IPS DF 6.9 (cell line): ENCODE measurements at places on chromosomes 12 and 14.

DNA sequence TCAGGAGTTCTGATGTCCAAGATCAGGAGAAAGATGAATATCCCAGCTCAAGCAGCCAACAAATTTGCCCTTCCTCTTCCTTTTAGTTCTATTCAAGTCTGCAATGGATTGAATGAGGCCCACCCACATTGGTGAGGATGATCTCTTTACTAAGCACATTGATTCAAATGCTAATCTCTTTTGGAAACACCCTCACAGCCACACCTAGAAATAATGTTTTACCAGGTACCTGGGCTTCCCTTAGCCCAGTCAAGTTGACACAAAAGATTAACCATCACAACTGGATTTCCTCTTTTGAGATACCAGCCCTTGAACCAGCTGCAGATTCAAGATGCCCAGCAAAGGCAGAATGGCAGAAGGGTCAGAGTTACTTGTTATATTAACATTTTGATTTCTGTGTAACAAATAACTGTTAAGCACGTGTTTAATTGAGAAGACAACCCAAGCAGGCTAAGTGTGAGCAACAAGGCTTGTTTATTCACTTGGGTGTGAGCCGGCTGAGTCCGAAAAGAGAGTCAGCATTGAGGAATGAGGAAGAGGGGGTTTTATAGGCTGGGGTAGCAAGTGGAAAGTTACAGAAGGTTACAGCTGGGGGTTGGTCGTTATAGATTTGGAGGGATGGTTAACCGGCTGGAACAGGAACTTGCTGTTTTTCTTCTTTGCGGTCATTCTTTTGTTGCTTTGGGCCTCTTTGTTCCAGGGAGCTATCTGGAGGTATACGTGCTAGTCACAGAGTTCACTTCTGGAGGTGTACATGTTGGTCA is 180.3 kb downstream of the EMP1 start:
- no peak for DNase-seq

DNA sequence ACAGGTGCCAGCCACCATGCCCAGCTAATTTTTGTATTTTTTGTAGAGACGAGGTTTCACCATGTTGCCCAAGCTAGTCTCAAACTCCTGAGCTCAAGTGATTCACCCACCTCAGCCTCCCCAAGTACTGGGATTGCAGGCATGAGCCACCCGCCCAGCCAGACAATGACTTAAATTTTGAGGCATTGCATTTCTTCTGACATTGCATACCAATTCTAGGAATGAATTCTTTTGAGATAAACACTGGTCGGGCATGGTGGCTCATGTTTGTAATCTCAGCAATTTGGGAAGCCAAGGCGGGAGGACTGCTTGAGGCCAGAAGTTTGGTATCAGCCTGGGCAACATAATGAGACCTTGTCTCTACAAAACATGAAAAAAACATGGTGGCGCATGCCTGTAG is 2.5 kb upstream of the CELA1 start:
- DNase-seq = no peak

DNA sequence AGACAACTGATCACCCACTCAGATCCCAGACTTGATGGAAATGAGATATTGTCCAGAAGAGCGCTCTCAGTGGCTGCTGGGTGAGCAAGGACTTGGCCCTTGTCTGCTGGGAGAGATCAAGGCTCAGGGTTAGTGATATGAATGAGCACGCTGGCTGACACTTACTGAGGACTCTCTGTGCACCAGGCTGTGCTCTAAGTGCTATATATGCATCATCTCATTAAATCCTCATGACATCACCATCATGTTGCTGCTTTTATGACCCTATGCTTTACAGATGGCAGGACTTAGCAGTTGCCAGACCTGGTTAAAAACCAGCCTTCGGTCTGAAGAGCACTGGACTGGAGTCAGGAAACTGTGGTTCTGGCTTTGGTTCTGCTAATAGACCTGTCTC is 260.9 kb downstream of the VRK1 start:
- no peak for DNase-seq

DNA sequence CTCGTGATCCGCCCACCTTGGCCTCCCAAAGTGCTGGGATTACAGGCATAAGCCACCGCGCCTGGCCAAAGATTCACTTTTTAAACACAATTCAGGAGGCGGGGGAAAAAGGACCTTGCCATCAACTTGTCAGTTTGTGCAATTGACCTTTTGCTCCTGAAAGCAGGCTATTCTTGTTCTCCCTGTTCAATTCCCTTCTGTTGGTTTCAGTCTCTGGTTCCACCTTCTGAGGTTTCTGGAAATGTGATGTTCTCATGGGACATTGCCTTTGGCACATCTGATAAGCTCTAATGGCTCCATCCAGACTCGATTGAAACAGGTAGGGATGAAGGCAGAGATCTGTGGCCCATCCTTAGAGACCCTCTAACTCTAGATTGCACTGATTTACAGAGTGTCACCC is 17.9 kb upstream of the CCDC85C start:
- no peak for DNase-seq

GRCh38 chr12:47825173-47825639 is 5.5 kb upstream of the HDAC7 start:
- no peak for DNase-seq

DNA sequence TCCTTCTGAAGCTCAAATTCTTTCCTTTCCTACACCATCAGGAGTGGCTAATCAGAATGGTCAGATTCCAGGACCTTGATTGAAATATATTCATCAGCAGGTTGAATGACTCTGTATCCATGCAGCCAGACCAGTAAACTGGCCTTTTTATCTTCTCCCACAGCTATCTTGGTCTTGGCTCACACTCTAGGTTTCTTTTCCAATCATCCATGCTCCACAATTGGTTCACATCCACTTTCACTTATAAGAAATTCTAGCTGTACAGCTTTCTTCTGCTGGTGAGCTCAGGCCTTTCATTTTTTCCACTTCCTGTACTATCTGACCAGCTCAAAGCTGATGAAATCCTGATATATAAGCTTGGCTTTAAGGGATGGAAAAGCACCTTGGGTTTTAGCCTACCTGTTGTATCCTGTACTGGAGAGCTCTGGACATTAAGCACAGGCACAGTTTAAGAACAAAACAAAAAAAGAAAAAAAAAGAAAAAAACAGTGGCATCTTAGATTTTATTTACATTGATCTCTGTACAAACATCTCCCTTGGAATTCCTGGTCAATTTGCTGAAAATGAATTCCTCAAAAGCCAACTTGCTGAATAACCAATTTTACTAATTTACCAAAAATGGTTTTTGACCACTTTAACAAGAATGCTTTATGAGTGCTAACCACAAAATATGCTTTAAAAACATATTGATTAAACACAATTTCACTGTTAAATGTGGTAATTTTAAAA is 91.6 kb upstream of the PAWR start:
- DNase-seq = no peak

DNA sequence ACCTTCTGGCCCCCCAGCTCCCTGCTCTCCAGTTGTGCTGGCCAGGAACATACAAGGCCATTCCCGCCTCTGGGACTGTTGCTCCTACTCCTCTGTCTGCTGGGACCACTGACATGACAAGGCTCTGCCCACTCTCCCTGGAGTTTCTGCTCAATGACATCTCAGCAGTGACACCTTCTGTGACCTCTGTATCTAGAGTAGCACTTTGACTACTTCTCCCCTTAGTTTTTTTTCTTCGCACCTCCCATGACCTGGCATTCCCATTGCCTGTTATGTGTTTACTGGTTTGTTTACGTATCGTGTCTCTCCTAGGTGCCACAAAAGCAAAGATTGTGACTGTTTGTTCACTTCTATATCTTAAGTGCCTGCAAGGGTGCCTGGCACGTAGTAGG is 40.1 kb upstream of the TMEM263 start:
- no peak for DNase-seq

DNA sequence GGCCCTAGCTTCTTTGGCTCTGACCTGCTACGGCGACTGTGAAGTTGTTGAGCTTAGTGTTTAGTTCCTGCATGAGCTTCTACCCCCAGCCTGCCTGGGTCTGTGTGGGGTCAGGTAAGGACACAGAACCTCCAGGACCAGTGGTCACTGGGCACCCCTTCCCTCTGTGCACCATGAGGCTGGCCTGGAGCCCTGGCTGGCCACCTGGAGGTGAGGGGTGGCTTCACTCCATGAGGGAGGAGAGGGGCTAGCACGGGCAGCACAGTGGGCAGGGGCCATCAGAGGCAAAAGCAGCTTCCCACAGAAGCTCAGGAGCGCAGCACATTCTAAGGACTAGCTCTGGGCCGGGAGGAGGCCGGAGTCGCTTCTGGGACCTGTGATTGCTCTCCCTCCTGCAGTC is 36.7 kb downstream of the CCDC92 start:
- no peak for DNase-seq

DNA sequence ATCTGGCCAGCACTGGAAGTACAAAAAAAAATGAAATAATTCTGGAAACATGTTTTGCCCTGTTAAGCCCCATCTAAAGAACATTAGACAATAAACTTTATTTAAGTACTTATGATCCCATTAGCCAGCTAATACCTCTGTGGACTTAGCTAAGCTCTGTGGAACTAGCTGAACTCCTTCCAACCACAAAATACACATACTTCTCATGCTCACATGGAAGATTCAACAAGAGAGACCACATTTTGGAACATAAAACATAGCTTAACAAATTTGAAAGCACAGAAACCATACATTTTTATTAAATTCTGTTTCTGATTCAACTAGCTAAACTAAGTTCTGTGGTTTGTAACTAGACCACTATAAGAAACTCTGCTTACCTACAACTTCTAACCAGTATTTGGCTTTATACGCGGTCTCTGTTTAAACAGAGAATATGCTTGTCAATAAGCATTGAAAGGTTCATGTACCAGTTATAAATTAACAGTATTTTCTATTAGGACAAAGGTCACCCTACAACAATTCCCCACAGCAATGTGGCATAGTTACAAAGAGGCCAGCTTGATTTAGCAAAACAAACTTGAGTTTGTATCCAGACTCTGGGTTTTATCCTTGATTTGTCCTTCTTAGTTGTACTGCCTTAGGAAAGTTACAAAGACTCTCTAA is 300.1 kb downstream of the C12orf50 start:
- DNase-seq = no peak

- no peak for DNase-seq
Measured at GRCh38 chr14:92597906-92598905, 84.6 kb downstream of the RIN3 start.

DNA sequence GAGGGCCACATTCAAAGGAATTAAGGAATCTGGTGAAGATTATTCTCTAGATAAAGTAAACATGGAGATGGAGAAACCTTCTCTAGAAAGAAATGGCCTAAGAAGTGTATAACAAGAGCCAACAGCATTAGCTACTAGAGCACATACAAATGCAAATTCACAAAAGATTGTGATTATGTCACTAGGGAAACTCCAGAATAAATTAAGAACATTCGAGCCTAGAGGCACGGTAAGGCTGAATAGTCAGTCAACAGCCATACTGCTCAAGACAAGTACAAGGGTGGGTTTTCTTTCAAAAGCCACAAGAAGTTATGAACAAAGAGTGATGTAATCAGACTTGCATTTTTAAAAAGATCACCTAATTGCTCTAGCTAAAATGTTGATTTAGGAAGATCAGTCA is 25.4 kb downstream of the PPP4R3A start:
- no peak for DNase-seq

- no peak for DNase-seq
Measured at GRCh38 chr12:130743176-130743575, 27.1 kb upstream of the RIMBP2 start.

DNA sequence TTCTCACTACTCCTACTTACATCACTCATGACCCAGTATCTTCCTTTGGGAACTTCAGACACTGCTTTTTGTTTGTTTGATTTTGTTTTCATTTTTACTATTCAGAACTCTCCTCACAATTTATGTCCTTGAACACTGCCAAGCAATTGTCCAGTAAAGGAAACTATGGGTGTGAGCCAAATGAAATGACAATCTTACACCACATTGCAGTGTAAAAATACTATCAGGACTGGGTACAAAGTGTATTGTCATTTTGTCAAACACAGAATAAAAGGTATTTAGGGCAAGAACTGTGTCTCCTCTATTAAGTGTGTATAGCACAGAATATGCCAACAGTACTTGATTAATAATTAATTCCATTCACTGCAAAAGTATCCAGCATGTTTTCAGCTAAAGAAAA is 199.3 kb downstream of the ALG10B start:
- DNase-seq = no peak

DNA sequence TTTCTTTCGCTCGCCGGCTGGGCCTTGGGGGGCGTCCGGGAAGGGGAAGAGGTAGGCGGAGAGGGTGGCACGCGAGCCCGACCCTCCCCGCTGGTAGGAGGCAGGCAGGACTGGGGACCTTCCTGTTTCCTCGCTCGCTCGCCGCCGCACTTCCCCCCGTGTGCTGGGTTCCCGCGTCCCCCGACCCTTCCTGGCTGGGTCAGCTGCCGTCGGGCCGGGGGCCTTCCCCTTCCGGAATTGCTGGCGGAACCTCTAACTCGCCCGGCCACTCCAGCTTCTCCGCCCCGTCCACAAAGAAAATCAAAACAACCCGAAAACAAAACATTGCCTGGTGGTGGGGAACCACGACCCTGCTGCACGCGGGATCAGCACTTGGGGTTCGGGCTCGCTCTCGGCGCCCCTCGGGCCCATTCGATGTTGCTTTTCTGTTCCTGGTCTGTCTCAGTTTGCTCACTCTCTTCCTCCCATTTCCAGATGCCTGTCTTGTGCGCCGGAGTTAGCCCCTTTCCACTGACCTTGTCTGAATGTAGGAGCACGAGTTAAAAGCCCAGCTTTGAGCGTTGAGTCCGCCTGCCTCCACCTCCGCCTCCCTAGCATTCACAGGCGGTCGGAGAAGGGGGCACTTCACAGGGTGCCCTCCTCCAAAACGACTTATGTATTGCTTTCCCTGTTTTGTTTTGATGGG is 581 bp downstream of the PAPOLA start:
- no peak for DNase-seq

DNA sequence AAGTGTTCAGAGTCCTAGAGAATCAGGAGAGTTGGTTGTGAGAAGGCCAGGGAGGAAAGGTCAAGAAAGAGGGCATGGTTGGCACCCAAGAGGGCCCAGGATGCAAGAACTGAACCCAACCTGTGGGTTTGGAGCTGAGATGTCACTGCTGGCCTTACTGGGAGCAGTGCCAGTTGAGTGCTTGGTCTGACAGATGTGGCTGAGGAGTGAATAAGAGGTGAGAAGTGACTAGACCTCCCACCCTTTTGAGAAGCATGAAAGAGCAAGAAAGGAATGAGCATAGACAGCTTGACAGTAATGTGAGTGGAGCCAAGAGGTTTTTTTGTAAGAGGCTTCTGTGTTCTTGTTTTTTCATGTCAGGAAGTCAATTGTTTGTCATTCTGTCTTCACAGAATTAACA is 95.3 kb downstream of the FGD4 start:
- DNase-seq = no peak

DNA sequence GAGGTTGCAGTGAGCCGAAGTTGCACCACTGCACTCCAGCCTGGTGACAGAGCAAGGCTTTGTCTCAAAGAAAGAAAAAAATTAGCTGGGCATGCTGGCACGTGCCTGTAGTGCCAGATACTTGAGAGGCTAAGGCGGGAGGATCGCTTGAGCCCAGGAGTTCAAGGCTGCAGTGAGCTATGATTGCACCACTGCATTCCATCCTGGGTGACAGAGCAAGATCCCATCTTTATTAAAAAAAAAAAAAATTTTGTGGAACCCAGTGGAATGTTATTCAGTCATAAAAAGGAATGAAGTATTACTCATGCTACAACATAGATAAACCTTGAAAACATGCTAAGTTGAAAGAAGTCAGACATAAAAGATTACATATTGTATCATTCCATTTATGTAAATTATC is 8.3 kb upstream of the ERBB3 start:
- no peak for DNase-seq

- no peak for DNase-seq
Measured at GRCh38 chr14:27739657-27740156, 1026.9 kb upstream of the FOXG1 start.

GRCh38 chr12:38746744-38747143 is 158.6 kb downstream of the CPNE8 start:
- DNase-seq = no peak

- DNase-seq = no peak
Measured at GRCh38 chr12:79356216-79356615, 334.5 kb downstream of the PAWR start.
